Skeletal muscle cell (primary cell): ENCODE measurements at places on chromosomes 1 and 21.

DNA sequence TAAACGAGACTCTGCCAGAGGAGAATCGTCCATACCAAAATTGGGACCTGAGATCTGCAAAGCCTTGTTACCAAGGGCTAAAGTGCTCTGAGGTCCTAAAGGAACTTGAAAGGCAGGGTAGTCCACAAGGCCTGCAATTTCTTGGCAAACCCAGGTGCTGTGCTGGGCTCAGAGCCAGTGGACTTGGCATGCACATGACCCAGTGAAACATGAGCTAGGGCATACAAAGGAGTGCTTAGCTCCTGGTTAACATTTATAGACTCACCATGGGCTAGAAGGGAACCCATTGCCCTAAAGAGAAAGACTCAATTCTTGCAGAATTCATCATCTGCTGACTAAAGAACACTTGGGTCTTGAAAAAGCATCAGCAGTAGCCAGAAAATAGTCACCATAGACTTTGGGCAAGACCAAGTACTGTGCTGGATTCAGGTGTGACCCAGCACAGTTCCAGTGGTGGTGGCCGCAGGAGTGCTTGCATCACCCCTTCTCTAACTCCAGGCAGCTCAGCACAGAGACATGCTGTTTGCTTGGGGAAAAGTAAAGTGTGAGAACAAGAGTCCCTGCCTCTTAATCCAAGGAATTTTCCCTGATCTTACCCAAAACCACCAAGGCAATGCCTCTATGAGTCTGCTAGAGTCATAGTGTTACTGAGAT, 1069.4 kb upstream of the ADGRL2 start:
- no peak for DNase-seq

DNA sequence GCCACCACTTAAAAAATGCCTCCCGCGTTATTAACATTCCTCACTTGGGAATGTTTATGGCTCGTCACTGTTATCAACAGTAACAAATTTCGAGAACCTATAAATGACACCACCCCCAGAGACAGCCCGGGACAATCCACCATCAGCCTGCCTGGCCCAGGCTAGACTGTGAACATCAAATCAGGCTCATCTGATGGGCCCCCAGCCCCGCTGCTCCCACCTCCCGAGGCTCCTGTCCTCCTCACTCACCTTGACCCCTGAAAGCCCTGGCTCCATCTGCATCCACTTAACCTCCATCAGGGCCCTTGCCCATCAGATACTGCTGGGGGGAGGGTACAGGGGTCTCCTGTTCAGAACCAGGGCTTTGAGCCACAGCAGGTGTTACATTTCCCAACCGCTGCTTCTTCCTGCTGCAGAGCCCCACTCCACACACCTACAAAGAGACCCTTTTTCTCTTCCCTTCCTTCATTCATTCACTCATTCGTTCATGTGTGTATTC, 156.5 kb upstream of the VAMP3 start:
- no peak for DNase-seq

DNA sequence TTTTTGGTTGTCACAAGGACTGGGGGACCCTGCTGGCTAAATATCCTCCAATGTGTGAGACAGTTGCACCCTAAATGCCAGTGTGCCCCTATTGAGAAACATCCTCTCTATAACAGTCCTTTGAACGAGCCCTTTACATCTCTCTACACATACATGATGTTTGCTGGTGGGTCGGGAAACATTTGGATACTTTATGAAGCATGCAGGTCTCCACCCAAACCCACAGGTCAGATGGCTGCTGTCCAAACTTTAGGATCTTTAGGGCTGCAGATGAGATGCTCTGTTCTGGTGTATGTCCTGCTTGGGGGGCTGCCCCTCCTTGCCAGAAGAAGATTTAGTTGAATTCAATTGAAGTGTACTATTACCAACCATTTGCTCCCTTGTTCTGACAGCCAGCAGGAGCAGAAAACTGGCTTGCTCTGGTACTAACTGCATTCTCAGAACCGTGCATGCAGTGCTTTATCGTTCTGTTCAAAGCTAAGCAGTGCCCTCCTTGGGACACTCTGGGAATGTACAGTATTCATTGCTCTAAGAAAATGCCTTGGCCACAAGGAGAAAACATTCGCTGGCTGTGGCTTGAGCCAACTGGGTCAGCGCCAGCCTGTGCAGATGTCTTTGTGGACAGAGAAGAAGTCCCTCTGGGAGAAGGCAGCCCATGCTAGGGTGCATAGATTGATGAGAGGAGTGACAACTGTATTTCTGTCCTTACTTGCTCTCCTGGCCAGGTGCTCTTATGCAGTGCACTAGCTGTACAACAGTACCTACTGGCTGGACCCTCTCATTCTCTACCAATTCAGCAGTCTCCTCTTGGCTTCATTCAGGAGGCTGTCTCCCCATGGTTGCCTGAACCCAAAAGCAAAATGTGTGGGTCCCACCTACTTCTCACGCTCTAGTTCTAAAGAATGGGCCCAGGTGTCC, 61.4 kb upstream of the DIRAS3 start:
- DNase-seq = peak; percentile 72

GRCh38 chr1:245996811-245997210, 510.3 kb downstream of the SMYD3 start:
- no peak for DNase-seq

- DNase-seq = no peak
Measured at GRCh38 chr1:150516050-150516591, 569 bp downstream of the FALEC start.

DNA sequence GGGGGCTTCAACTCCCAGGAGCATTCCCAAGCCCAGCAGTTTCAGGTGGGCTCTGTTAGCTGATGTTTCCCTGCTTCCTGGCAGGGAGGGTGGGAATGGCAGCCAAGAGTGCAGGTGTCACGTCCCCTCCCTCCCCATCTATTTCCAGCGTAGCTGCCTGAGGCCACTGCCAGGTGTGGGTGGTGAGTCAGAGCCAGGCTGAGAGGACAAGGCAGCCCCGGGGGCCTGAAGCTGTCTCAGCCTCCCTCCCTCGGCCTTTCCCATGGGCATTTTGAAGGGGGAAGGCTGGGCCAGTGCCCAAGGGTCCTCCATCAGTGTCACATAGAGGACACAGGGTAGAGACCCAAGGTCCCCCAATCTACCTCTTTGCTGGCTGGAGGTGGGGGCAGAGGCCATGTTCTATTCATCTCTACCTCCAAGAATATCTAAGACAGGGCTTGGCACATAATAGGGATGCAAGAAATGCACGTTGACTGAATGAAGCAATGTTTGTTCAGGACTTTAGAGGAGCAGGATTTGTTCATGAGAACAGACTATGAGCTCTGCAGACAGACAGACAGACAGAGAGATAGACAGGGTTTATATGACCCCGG, 34.4 kb upstream of the ID3 start:
- DNase-seq = no peak

- DNase-seq = no peak
Measured at GRCh38 chr1:151590961-151591360, 20.9 kb upstream of the SNX27 start.

DNA sequence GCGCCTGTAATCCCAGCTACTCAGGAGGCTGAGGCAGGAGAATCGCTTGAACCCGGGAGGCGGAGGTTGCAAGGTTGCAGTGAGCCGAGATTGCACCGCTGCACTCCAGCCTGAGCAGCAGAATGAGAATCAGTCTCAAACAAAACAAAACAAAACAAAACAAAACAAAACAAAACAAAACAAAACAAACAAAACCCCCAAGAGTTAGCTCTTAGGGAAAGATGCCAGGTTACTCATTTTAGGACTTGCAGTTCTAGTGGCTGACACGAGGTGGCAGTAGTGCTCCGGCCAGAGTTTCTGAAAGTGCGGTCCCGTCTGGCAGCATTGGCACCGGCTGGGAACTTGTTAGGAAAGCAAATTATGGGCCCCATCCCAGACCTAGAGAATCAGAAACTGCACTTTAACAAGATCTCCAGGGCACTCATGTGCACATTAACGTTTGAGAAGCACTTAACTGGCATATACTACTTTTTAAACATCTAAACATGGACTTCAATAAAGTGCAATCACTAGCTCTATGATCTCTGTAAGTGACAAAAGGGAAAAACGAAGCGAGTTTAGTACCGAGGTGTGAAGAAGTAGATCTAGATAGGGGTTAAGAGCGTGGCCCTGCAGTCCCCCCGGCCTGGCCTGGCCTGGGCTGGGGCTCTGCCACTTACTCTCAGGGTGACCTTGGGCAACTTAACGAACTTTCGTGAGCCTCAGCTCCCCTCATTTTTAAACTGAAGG, 41.9 kb upstream of the TNFRSF1B start:
- no peak for DNase-seq

DNA sequence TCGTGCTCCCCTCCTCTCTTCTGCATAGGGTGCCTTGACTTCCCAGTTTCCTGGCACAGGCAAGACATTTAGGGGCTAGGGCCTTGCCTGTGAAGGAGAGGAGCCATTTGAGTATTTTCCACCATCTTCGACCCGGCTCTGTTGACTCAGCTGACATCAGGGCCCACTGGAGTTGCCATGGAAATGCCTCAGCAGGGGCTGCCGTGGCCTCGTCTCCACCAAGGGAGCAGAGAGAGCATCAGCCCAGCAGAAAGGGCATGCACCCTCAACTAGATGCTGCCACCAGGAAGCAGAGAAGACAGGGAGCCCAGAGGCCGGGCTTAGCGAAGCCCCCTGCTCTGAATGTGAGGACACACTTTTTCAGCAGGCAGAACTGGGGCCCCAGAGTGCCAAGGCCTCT, 101.9 kb upstream of the ACTL8 start:
- DNase-seq = no peak

- no peak for DNase-seq
Measured at GRCh38 chr21:16117331-16117730, 387.5 kb downstream of the USP25 start.

DNA sequence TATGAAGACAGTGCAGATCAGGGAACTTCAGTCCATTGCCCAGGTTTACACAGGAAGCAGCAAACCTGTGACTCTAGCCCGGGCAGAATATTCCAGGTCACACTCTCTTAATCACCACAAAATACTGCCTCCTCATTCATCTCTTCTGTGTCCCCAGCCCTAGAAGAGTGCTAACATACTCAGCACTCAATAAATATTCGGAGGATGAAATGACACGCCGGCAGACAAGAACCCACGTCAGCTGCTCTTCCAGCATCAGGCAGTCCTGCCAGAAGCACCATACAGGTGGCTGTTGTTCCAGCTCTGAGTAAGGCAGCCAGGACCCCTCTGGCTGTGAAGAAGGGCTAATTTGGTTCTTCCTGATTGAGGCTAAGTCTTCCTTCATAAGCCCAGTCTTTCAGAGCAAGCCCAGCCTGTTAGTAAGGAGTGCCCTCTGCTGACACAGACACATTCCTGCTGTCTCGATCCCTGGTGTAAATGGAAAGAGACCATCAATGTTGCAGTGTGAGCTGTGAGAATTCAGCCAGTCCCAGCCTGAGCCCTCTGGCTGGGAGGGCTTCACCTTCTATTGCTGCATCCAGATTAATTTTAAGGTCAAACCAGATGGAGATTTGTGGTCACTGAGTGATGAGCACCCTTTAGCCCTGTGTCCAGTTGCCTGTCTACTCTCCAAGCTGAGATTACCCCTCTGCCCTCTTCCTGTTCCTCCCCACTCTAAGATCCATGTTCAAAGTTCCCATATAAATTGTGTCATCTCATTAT, 45.0 kb upstream of the KIRREL1 start:
- no peak for DNase-seq

DNA sequence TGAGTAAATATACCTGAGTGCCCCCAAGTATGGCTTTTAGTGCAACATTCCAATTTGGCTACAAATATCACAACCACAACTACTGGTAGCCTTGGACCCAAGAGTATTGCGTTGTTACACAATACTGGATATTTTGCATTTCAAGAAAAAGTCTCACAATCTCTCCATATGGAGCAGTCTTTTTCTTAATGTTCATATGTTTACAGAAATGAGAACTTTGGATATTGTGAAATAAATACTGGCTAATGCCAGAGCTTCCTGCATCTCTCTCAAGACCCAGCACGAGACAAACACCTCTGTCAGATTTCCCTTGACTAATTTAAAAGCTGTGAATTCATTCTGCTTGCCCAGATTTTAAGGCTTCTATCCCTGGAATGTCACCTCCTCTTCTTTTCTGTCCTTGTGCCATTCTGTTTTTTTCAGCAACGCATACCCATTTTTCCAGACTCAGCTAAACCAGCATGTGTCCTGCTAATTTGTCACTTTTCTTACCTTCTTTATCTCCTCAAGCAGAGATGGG, 136.2 kb upstream of the BACE2 start:
- DNase-seq = no peak

GRCh38 chr1:200891774-200892157, 2.9 kb upstream of the INAVA start:
- no peak for DNase-seq

DNA sequence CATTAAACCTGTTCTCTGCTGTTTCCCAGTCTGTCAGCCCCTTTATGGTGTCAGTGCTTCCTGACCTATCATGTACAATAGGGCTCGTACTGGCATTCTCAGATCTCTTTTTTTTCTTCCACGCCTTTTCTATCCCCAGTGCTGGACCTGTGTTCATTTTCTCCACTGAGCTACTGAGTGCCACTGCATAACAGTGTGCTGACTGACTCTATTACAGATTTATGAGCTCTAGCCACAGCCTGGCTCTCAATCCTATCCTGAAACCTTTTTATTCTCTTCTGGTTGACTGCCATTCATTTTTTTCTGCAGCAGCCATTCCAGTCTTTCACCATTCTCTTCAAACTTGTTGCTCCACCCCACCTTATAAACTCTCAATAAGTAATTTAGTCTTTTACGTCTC, 59.6 kb upstream of the MACF1 start:
- no peak for DNase-seq

DNA sequence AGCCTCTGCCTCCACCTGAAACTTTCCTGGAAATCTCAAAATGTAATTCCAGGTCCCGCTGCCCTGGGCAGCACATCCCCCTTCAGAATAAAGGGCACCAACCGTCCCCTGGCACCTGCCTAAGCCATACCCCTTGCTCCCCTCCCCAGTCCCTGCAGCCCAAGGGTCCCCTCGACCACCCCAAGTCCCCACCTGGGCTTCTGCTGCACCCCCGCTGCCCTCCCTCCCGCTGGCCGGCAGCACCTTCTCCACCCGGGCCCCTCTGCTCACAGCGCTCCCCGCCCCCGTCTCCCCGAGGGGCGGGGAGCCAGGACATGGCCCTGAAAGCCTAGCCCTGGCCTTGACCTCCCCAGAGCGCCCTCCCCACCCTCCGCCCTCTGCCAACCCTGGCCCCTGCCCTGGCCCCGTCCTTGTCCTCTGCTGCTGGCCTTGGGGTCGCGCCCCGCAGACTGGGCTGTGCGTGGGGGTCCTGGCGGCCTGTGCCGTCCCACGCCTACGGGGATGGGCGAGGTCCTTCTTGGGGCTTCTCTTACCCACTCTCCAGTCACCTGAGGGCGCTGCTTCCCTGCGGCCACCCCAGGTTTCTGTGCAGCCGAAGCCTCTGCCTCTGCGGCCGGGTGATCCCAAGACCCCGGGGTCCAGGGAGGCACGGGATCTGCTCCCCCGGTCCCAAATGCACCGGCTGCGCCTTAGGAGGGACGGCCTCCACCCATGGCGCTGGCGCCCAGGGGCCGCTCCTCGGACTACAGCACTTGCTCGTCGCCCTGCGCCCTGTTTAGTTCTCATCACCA, 41.7 kb downstream of the WDR4 start:
- no peak for DNase-seq

DNA sequence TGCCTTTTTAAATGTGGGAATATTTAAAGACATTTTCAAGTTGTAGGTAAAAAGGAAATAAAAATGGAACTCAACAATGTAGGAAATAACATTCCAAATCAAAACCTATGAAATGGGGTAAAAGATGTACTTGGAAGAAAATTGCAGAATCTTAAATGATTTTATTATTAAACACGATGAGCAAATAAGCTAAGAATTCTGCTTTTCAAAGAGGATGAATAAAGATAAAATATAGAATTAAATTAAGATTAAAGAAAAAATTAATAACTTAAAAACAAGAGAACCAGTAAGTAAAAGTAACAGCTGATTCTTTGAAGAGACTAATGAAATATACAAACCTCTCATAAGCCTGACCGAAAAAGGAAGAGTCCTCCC, 74.0 kb downstream of the NPHP4 start:
- DNase-seq = no peak

GRCh38 chr1:41898191-41898713, 20.5 kb downstream of the HIVEP3 start:
- DNase-seq = no peak
